Mammary epithelial cell (primary cell): ENCODE measurements at places on chromosomes 16 and 17. TPM values are rescaled to one million over a fixed set of nuclear protein-coding genes. Genes with fewer than 3 reads are reported as not detected.

DNA sequence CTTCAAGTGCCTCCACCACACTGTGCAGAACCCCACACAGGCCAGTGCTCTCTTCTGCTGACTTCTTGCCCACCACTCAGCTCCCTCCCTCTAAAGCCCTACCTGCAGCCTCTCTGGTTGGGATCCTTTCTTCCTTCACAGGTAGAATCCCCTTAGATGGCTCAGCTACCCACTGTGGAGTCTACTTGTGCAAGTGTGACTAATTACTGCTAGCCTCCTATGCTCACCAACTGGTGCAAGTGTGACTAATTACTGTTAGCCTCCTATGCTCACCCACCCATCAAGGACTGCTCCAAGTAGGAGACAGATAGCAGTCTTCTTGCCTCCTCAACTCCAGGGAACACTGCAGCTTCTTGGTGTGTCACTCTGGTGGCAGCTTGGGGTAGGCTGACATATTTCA, 43.6 kb downstream of the TEX14 start:
- no peak for DNase-seq

- peak; percentile 22 for DNase-seq
Observed at GRCh38 chr16:88596483-88596882, 26.3 kb downstream of the ZC3H18 start.

- no peak for DNase-seq
Observed at GRCh38 chr17:79741751-79742588, 11.2 kb downstream of the ENPP7 start.

DNA sequence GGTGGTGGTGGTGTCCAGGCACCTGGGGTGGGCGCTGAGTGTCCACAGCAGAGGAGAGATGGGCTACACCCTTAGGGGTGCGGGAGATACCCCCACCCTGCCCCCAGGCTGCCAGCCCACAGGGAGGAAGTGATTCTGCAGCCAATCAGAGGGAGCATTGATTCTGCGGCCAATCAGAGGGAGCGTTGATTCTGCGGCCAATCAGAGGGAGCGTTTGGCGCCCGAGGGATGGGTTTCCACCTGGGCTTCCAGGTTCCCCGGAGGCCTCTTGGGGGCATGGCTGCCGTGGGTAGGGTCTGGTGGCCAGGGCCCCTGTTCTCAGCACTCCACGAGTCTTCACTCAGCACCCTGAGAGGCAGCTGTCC, 28.2 kb upstream of the ACSF3 start:
- DNase-seq = no peak

GRCh38 chr17:4407851-4408250, 25.9 kb upstream of the SPNS3 start:
- DNase-seq = no peak

GRCh38 chr17:47866941-47867340, 16.0 kb upstream of the SP6 start:
- peak; percentile 60 for DNase-seq

GRCh38 chr16:78465730-78466129, 366.3 kb downstream of the WWOX start:
- no peak for DNase-seq

DNA sequence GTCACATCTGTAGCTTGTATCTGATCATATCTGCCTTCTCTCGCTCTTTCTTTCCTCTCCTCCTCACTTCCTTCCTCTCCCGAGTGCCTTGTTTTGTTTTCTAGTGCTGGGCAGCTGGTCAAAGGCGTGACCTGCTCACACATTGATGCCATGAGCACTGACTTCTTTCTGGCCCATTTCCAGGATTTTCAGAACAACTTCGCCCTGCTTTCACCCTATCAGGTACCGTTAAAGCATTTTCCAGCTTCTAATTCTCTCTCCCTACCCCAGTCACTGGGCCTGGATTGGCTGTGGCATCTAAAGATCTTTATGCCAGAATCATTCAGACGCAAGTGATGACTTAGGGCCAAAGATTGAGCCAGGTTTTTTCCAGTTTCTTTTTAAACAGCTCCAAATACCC, 55.5 kb downstream of the OTOA start:
- no peak for DNase-seq

DNA sequence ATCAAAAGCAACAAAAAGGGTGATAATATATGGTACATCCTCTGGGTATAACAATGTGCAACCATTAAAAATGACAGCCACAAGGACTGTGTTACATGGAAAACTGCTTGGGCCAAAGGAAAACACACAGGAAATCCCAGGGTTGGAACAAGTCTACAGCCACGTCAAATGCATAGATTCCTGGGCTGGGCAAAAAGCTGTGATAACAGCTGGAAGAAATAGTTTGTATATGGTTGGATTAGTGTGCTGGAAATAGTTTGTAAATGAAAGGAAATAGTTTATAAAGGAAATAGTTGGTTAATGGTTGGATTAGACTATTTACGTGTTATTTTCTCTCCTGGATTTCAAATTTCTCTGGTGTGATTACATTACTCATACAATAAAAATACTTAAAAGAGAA, 2.6 kb downstream of the HSD17B2 start:
- DNase-seq = no peak

GRCh38 chr16:24734382-24734781, 4.9 kb downstream of the TNRC6A start:
- no peak for DNase-seq

DNA sequence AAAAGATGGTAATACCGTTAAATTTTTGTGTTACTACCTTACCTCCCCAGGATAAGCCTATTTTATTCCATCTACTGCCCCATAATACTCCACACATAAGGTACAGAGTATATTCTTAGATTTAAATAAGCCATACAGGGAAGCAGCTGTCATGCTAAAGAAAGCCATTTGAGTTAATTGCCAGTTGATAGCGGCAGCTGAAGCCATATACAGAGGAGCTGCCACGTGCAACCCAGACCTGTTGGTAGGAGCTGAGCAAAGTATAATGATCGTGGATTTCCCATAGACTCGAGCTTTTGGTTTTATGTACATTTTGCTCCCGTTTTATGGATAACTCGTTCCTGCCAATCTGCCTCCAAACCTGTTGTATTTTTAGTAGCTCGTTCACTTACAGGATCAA, 12.0 kb downstream of the CPSF4L start:
- no peak for DNase-seq

DNA sequence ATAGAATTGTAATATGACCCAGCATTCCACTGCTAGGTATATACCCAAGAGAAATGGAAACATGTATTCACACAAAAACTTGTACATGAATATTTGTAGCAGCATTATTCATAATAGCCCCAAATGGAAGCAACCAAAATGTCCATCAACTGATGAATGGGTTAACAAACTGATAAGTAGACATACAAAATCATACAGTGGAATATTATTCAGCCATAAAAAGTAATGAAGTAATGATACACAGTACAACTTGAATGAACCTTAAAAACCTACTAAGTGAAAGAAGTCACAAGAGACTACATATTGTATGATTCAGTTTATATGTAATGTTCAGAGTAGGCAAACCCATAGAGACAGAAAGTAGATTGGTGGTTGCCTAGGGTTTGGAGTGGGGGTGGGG, 40.5 kb upstream of the GOSR1 start:
- no peak for DNase-seq

- no peak for DNase-seq
Observed at GRCh38 chr17:28115046-28115445, 72.6 kb downstream of the NLK start.

- peak; percentile 100 for DNase-seq
Observed at GRCh38 chr17:76252040-76252954, 12.0 kb upstream of the RNF157 start.

- no peak for DNase-seq
Observed at GRCh38 chr16:2450535-2450934, 9.4 kb upstream of the TEDC2 start.

GRCh38 chr17:35930211-35931065, at the start of gene RDM1:
Gene RDM1 (minus strand): TSS chr17:35930773. CDS start chr17:35930727, 46 bp downstream.
- DNase-seq = peak; percentile 77

DNA sequence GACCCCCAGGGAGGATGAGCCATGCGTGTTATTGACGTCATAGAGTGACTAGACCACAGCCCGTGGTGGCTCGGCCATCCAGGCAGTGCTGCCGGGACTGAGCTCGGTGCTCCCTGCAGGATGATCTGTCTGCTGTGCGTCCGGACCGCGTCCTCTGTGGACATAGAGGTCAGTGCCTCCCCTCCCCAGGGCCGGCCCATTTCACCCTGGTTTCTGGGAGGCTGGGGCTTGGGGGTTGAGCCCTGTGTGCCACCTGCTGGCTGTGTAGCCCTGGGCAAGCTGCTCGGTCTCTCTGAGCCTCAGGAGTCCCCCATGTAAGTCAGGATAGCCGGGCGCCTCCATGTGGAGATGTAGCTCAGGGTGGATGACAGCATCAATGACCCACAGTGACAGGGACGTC, 8.3 kb downstream of the TSC2 start:
- no peak for DNase-seq

DNA sequence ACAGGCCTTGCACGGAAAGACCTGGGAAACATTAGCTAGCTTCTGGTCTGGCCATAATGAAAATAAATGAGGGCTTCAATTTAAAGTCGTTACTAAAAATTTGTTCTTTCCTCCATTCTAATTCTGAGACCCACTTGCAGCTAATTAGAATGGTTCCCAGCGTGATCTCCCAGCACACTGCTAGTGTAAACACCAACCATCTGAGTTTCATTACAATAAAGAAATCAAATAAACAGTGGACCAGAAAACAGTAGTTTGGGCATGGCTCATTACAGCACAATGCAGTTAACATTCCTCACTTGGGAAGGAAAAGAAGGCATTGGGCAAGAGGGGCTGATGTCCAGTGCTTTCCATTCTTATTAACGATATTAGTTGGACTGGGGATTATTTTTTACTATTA, 410.9 kb upstream of the SOX9 start:
- DNase-seq = no peak

DNA sequence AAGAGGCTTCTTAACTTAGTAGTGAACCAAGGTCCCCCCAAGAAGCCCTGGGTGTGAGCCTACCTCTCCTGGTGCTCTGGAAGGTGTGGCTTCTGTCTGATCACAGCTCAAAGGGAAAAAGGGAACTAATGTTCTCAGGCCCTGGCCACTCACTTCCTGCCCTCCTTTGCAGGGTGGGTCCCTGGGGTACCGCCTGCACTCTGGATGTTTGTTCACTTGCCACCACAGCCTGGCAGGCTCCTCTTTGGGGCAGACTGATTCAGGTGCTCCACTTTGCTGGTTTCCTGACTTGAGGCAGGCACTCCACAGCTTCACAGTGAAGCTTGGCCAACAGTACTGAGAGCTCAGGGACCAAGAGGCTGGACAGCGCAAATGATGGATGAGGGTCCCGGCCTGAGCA, 5.9 kb upstream of the MYO15A start:
- no peak for DNase-seq

- no peak for DNase-seq
Observed at GRCh38 chr16:75616521-75617010, 6.5 kb downstream of the ADAT1 start.

GRCh38 chr17:48228720-48229119, 121.2 kb downstream of the SNX11 start:
- DNase-seq = no peak

DNA sequence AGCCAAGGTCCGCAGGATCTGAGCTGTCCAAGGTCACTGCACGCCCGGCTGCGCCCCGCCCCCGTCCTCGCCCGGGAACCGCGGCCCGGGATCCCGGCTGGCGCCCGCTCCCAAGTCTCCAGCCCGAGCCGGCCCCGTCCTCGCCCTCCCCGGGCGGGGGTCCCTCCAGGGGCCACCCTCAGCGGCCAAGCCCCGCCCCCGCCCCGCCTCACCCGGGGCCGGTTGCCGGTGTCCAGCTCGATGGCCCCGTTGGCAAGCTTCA, 216 bp downstream of the VPS9D1 start:
- no peak for DNase-seq

DNA sequence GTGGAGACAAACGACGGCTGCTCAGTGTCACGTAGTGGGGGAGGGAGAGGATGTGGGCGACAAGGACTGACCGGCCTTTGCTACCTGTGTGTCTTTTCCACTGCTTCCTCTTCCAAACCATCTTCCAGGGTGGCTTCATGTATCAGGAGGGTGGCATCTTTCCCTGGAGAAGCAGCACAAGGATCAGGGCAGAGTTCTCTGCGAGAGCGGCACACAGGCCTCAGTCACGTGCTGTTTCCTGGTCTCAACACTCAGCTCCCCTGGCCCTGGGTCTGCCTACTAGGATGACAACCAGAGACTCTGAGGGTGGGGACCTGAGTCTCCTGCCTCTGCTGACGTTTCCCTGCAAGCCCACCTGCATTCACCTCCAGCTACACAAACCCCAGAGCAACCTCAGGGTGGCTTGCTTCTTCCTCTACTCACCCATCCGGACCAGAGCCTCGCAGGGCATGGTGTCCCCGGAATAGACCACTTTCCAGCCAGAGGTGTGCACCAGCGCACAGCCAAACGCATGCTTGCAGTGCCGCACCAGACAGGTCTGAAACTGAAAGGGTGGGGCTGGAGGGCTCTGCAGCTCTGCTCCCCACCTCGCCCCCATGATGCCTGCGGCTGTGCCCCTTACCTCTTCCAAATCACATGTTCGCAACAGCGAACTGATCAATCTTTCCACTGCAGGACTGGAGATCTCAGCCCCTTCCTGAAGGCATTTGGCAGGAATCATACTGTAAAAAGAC, 23.3 kb downstream of the ELAC2 start:
- no peak for DNase-seq

GRCh38 chr16:74726716-74727115, 26.1 kb upstream of the MLKL start:
- no peak for DNase-seq

DNA sequence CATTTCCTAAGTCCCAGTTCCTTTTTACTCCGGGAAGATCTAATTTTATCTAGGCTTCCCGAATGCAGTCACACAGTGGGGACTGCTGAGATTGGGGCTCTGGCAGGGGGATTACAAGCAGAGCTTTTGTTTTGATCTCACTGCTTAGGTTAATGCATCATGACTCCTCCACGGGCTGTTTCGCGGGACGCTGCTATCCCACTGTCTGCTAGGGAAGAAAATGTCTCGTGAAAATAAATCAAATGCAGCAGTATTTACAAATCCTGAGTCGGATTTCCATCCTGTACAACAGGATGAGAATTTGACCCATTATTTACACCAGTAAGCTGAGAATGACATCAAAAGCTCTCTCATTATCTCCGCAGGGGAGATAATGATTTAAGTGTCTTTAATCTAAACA, 83.8 kb downstream of the CDH11 start:
- no peak for DNase-seq

Gene HBQ1
- 0.45 TPM for polyA plus RNA-seq

Gene MYH13
- not detected for polyA plus RNA-seq

Gene TM4SF5
- not detected for polyA plus RNA-seq

Gene PRSS21
- polyA plus RNA-seq = 3.6 TPM

Gene ZNF830
- 6.8 TPM for polyA plus RNA-seq

Gene HP
- polyA plus RNA-seq = not detected

Gene CCL7
- not detected for polyA plus RNA-seq

Gene TPPP3
- polyA plus RNA-seq = 0.14 TPM

Gene HCRT
- not detected for polyA plus RNA-seq

Gene KCNH4
- 0.01 TPM for polyA plus RNA-seq

Gene SPATA22
- not detected for polyA plus RNA-seq

Gene SCARF1
- 0.07 TPM for polyA plus RNA-seq

Gene TBC1D3E
- not detected for polyA plus RNA-seq

Gene TBX4
- polyA plus RNA-seq = 0.03 TPM

Gene KRT17
- 8,957 TPM for polyA plus RNA-seq

Gene KRT36
- not detected for polyA plus RNA-seq

Gene PABPN1L
- not detected for polyA plus RNA-seq
